ENCODE measurements at places on chromosomes 7 and 10.
A peak's percentile ranks its signal among the peaks of the same experiment; 100 is the strongest.

- H3K4me1 ChIP-seq, result no peaks in the 10 kb centered on the region
- H3K27me3 ChIP-seq, result peaks cover 37% of the 10 kb centered on the region
- no peak overlapping the region for H3K4me3 ChIP-seq
- DNase-seq, result no peak
- no peaks in the 10 kb centered on the region for H3K36me3 ChIP-seq
These were observed 68.9 kb upstream of the FRMD4A start for GRCh38 chr10:14399641-14400040.

- no peaks in the 10 kb centered on the region for H3K36me3 ChIP-seq
- H3K27me3 ChIP-seq, result no peaks in the 10 kb centered on the region
- H3K27ac ChIP-seq, result no peak overlapping the region
- DNase-seq, result no peak
- no peak overlapping the region for H3K4me3 ChIP-seq
These were observed 662.7 kb downstream of the PARD3 start for GRCh38 chr10:34152434-34152833.

DNA sequence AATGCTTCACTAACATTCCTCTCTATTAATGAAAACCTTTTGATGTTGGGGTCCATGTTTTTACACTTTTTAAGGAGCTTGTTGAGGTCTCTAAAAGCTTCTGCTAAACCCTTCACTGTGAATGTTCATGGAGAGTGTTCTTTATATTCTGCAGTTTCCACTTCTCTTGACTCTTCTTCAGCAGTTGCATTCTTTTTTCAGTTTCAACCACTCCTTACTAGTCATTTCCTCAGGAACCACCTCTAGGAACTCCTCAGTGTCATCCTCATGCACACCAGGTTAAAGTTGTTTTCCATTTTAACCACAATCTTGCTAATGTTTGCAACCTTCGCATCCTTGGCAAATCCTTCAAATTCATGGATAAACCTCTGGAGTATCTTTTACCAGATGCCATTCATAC, 821.6 kb downstream of the ANKRD7 start:
- no peak overlapping the region for H3K4me3 ChIP-seq
- H3K36me3 ChIP-seq, result no peaks in the 10 kb centered on the region
- no peak overlapping the region for H3K27ac ChIP-seq
- H3K4me1 ChIP-seq, result no peaks in the 10 kb centered on the region

DNA sequence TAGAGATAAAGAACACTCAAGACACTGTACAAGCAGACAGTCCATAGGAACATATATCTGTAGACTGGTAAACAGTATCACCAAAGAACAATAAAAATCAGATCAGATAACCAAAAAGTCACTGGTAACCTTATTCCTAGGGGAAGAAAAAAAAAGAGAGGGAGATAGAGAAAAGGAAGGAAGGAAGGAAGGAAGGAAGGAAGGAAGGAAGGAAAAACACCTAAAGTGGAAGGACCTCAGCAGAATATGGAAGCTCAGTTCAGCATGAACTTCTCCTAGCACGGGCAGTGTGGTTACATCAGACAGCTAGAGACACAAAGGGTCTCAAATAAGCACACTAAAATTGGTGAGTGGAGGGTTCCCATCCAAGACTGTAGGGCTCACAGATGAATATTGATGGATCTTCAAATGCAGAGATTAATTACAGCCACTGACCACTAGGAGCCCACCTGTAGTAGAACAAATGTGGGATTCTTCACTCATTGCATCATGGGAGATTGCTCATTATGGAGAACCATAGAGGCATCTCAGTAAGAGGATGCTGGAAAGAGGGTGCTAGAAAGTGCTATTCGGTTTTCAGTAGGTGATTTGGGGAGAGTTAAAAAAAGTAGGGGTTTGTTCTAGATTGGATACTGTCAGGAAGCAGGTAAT, 293.4 kb upstream of the C7orf33 start:
- H3K36me3 ChIP-seq, result no peaks in the 10 kb centered on the region
- DNase-seq, result no peak
- peaks cover 5% of the 10 kb centered on the region for H3K27me3 ChIP-seq
- H3K4me3 ChIP-seq, result no peak overlapping the region

DNA sequence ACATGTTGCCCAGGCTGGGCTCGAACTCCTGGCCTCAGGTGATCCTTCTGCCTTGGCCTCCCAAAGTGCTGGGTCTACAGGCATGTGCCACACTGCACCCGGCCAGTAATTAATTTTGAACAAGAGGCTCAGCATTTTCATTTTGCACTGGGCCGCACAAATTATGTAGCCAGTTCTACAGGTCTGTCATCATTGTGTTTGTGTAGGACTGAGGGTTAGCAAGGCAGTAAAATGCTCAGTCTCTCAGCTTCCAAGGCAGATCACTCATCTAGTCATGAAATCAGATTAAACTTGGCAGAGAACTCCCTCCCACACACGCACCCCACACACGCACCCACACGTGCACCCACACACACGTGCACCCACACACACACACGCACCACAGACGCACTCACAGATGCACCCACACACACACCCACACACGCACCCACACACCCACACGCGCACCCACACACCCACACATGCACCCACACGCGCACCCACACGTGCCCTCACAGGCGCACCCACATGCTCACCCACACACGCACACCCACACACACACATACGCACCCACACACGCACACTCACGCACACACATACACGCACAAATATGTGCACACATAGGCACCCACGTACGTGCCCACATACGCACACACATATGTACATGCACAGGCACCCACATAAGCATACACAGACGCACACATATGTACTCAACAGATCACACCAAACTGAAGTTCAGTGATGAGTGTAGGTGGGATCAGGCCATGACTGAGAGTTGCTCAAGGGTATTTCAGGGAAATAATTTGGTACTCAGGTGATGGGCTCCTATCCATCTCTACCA, 27.8 kb upstream of the PROSER2 start:
- no peaks in the 10 kb centered on the region for H3K27me3 ChIP-seq
- no peaks in the 10 kb centered on the region for H3K36me3 ChIP-seq
- no peaks in the 10 kb centered on the region for H3K4me1 ChIP-seq
- H3K4me3 ChIP-seq, result no peak overlapping the region
- peak overlapping the region; percentile 7 for H3K27ac ChIP-seq

GRCh38 chr10:124560377-124561105, 98.9 kb downstream of the LHPP start:
- H3K27ac ChIP-seq, result no peak overlapping the region
- DNase-seq, result no peak
- H3K4me1 ChIP-seq, result no peaks in the 10 kb centered on the region
- H3K27me3 ChIP-seq, result no peaks in the 10 kb centered on the region

DNA sequence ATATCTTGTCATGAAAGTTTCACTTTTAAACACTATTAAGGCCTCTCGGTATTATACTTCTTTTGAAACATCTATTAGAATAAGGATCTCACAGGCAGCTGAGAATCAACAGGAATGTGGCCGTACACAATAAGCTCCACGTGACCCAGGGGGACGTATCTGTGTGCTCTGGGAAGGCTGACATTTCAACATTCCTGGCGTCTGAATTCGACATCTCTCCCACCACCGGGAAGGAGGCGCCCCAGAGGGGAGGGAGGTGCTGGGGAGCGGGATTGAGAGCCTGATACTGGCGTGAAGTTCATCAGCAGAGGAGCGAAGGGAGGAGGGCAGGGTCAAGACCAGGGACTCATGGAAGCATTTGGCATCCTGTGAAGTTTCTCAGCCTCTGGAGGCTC, 401.3 kb downstream of the DNAJB6 start:
- peaks cover 2% of the 10 kb centered on the region for H3K4me1 ChIP-seq
- no peak overlapping the region for H3K4me3 ChIP-seq
- no peak for DNase-seq
- H3K27me3 ChIP-seq, result peaks cover 26% of the 10 kb centered on the region

DNA sequence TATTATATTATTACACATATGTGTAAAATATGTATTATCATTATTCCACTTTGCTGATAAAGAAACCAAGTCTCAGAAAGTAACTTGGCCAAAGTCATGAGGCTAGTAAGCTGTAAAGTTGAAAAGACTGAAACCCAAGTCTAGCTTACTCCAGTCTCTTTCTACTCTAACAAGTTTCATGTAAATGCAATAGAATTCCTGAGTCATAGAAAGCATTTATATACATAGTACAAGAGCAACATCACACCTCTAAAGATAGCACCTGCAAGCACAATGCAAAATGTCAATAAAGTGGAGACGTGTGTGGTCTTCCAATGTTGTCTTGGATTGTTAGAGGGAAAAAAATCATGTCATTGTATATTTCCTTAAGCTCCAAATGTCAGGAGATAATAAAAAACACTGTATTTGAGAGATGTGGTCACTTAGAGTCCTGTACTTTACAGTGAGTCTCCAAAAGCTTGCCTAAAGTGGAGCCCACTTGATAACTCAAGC, 430.3 kb upstream of the NRP1 start:
- no peak overlapping the region for H3K27ac ChIP-seq
- H3K36me3 ChIP-seq, result no peaks in the 10 kb centered on the region
- no peak overlapping the region for H3K4me3 ChIP-seq
- no peak for DNase-seq

- H3K27me3 ChIP-seq, result no peaks in the 10 kb centered on the region
- H3K4me1 ChIP-seq, result peaks cover 7% of the 10 kb centered on the region
- no peak overlapping the region for H3K4me3 ChIP-seq
These were observed 88.4 kb upstream of the GPR22 start for GRCh38 chr7:107381453-107381852.

- peaks cover 4% of the 10 kb centered on the region for H3K36me3 ChIP-seq
- no peak for DNase-seq
- no peaks in the 10 kb centered on the region for H3K27me3 ChIP-seq
These were observed 95.9 kb downstream of the DNMBP start for GRCh38 chr10:99913831-99914235.

All from naive thymus-derived CD8-positive, alpha-beta T cell (primary cell).